ENCODE measurements at places on chromosomes 1 and 21.

GRCh38 chr1:111690306-111690617 lies 48.9 kb downstream of the INKA2 start:
- DNase-seq, result no peak

DNA sequence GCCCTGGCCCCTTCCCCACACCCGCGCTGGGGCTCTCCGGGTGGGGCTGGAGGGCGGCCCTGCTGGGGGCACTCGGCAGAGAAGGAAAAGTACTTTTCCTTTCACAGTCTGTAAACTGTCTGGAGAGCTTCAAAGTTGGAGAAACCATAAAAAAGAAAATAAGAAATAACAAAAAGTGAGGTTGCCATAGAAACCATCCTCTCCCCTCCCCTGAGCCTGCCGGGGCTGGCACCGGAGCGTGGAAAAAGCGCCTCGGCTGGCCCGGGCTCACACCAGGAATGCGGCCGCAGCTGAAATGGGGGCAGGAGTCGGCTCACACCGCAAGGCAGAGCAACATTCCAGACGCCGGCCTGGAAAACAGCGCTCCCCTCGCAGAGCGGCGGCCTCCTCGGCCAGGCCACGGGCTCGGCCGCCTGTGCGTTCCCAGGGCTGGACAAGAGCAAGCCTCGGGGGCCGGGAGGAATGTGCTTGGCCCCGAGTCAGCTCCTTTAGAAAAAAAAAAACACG lies 69.2 kb downstream of the MORN1 start:
- DNase-seq, result no peak

DNA sequence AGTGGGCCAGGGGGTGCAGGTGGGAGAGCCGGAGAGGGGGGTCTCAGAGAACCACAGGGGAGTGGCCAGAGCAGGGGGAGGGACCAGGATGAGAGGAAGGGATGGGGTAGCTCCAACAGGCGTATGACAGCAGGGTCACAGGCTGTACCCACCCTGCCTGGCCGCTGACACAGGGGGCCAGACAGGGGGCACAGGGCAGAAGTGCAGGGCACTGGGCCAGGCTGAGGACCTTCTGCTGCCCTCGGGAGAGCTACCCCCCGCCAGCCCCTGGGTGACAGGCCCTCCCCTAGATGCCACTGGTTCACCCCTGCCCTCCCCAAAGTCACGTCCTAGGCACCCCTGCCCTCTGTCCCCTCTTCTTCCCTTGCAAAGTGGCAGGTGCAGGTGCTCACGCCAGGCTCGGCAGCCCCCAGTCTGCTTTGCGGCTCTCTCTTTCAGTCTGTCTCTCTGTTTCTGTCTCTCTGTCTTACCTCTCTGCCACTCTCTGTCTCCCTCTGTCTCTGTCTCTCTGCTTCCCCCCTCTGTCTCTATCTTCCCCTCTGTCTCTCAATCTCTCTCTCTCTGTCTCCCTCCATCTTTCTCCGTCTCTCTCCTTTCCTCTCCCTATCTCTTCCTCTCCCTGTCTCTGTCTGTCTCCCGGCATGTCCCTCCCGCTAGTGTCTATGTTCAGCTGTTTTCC lies 48.5 kb downstream of the WNT9A start:
- no peak for DNase-seq

DNA sequence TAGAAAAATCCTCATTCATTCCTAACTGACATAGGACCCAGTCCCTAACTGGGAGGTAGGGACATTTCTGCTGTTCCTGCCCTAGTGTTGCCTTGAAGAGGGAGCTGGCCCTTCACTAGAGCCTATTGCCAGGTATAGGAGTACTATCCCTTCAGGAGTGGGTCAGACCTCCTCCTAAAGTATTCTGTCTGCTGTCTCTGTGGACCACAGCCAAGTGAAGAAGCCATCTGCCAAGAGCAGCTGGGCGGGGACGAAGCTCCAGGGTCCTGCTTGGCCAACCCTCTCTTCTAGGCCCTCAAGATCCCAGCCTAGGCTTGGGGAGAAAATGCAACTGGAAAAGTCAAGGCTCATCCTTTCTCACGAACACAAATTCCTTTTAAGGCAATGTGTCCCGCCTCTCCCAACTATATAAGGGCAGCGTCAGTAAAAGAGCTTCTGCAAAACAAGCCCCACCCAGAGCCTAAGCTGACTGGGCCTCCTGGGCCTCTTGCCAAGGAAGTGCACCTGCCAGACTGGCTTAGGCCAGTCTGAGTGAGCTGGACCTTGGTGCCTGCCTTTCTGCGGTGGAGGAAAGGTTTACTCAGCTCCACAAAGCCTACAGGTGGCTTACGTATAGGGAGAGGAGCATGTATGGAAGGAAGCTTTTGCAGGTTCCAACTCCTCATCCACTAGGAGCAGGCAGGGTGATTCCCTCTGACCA lies 638 bp upstream of the TUFT1 start:
- peak; percentile 37 for DNase-seq
